ENCODE measurements at places on chromosomes 11 and 22.

GRCh38 chr11:62600367-62601121 is 1.1 kb downstream of the MTA2 start:
- DNase-seq: no peak

DNA sequence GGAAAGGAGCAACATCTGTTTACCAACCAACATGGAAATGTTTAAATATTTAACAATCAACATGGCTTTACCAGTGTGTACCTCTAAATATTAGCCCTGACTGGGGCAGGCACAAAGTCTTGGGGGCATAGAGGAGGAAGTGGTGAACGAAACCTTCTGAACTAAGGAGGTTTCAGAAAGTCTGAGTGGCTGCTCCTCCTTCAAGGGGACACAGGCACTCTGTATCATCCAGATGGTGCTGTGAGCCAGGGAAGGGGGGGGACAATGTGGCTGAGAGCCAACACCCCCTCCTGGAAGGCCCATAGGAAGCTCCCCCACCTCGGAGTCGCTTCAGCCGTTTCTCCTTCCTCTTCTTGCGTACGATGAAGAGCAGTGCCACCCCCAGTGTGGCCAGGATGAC is 107.7 kb downstream of the CEP164 start:
- DNase-seq: no peak

- DNase-seq: no peak
Observed at GRCh38 chr11:11010624-11011127, 152.8 kb upstream of the ZBED5 start.

- DNase-seq: no peak
Observed at GRCh38 chr11:31089117-31089516, 280.4 kb downstream of the DCDC1 start.

DNA sequence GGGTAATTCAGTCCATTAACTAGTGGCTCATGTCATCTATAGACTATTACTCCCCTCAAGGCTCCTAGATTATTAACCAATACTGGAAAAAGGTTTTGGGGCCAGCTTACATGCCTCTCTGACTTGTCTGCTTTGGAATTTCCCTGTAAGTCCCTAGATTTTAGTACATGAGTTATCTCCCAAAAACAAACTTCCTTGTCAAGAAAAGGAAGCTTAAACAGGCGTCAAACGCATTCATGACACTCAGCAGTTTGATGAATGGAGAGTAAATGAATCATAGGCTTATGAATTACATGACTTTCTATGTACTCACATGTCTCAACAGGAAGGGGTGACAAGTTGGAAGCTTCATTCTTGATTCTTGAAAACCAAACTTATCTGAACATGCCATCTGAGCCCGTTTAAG is 70.8 kb downstream of the BLID start:
- no peak for DNase-seq

DNA sequence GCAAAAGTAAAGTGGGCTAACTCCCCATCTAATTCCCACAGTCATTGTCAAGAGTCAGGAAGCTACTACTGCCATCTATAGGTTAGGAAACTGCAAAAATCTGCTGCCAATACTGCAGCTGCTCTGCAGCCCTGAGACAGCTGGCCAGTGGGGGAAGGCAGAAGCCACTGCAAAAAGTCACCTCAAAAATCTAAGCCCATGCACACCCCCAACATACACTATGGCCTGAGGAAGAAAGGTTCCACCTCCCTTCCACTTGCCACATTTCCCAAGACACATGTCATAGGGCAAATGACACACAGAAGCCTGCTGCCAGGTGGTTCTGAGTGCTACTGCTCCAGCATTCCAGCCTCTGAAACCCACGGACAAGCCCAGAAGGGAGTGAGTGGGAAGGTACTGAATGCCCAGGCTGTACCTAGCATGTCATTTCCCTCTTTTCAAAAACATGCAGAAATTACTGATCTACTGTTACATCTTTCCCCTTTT is 36.9 kb downstream of the DGCR2 start:
- DNase-seq: peak; percentile 9

DNA sequence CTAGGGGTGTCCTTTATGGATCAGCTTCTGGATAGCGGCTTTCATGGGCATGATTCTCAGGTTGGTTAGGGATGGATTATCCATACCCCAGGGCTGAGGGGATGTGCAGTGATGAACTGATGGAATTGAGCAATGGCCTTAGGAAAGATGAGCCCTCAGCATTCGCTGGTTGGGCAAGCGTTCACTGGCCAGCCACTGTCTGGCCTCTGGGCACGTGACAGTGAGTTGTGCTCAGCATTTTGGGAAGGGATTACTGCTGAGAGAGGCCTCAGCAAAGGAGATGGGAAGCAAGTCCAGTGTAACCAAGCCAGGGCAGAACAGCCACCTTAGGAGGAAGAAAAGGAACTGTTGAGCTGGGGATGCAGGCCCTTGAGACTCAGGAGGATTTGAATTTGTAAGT is 17.4 kb downstream of the UBASH3B start:
- DNase-seq: no peak

GRCh38 chr11:45282081-45282480 is 4.1 kb downstream of the SYT13 start:
- no peak for DNase-seq

DNA sequence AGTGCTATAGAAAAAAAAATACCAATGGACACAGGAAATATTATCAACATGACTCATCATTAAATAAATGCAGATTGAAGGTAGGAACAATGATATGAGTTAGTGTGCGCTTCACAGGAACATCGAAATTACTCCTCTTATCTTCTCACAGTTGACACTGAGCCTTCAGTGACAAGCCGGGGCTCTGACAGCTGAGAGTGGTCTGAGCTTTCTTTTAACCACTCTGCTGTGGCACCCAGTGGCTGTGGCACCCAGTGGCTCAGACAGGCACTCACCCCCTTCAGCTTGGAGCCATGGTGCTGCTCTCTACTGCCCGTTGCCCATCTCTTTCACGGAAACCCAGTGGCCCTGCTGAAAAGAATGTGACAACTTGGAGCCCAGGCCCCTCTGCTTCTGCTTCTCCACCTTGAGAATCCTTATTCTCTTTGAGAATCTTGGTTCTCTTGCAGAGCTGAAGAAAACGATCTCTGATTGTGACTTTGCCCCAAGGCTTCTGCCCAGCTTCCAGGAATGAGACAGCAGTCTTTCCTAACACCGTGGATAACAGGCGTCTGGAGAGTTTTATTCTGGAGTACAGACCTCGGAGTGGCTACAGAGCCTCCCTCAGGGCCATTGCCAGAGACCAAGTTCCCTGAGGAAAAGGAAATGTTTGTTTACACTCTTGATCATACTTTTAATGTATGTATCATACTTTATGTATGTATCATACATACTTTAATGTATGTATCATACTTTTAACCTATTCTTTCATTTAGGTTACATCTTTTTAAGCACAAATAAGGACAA is 37.1 kb upstream of the OR8B8 start:
- DNase-seq: no peak

DNA sequence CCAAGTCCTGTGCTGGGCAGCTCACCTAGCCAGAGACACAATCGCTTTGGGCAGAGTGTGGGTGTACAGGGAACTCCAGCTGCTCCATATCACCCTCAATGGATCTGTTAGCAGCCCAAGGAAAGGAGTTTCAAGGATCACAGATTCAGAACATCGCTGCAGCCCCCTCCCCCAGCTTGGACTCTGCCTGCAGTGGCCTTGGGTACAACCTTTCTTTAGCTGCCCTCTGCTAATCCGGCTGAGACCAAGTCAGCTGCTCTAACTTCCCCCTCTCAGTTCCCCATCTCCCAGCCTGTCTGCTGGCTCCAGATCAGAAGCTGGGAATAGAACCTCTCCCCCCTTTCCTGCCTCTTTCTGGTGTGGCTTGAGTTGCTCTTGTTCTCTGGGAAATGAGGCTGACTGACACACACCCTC is 1.3 kb downstream of the TMEM86A start:
- no peak for DNase-seq

DNA sequence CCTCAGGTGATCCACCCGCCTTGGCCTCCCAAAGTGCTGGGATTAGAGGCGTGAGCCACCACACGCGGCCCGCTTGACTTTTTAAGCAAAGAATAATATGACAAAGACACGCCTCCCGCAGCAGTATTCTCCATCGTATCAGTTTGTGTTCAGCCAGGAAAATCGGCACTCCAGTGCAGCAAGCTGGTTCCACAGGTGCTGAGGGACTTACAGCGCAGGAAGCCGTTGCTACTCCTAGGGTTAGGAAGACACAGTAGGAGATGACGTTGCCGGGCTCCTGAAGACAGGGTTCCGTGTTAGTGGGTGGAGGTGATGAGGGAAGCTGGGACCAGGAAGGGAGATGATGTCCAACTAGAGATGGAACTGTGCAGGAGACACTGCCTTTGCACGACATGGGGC is 65.8 kb upstream of the CECR2 start:
- no peak for DNase-seq

- DNase-seq: no peak
Observed at GRCh38 chr11:93796441-93797231, 12.6 kb downstream of the MED17 start.

DNA sequence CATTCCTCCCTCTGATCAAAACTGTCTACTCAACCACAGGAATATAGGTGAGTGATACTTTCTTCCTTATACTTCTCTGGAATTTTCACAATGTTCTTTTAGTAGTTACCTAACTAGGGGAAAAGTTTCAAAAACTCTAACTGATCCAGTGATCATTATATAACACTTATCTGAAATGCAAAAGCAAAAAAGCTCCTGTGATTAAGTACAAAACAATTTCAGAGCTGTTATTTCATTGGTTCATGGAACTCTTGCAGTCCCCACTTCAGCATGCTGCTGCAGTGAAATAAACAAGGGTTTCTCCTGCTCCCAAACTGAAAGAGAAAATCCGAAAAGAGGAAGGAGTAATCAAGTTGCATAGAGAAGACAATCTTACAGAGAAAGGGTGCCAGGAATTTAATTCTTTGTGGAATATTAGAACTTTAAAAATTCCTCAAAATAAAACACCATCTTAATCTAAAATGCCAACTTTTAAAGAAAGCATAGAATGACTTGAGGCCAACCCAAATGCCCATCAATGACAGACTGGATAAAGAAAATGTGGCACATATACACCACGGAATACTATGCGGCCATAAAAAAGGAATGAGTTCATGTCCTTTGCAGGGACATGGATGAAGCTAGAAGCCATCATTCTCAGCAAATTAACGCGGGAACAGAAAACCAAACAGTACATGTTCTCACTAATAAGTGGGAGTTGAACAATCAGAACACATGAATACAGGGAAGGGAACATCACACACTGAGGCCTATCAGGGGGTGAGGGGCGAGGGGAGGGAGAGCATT is 20.3 kb downstream of the PPP2R1B start:
- no peak for DNase-seq

- no peak for DNase-seq
Observed at GRCh38 chr22:46693634-46694415, 44.2 kb downstream of the CERK start.

DNA sequence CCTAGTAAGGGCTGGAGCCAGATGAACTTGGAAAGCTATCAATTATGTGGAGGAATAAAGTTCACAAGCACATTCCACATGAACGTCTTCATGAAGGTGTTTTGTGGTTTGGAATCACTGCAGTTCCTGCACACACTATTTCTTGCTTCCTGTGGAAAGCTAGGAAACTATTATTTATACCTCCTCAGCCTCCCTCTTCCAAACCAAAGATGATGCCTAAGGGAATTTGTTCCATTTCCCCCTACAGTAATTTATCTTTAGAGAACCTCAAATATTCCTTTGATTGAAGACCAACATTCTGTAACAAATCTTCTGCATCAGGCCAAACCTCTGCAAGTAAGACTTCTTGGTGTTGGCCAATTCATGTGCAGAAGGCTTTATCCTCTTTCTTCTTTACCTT is 115.8 kb upstream of the ARHGAP20 start:
- DNase-seq: no peak

GRCh38 chr22:30356449-30357235 is at the start of the genes CCDC157 and SF3A1:
Gene CCDC157 (plus strand): TSS chr22:30357007. CDS start chr22:30366001, 8,994 bp downstream.
Gene SF3A1 (minus strand): TSS chr22:30356894. CDS start chr22:30356792, 102 bp downstream.
- DNase-seq: peak; percentile 95

DNA sequence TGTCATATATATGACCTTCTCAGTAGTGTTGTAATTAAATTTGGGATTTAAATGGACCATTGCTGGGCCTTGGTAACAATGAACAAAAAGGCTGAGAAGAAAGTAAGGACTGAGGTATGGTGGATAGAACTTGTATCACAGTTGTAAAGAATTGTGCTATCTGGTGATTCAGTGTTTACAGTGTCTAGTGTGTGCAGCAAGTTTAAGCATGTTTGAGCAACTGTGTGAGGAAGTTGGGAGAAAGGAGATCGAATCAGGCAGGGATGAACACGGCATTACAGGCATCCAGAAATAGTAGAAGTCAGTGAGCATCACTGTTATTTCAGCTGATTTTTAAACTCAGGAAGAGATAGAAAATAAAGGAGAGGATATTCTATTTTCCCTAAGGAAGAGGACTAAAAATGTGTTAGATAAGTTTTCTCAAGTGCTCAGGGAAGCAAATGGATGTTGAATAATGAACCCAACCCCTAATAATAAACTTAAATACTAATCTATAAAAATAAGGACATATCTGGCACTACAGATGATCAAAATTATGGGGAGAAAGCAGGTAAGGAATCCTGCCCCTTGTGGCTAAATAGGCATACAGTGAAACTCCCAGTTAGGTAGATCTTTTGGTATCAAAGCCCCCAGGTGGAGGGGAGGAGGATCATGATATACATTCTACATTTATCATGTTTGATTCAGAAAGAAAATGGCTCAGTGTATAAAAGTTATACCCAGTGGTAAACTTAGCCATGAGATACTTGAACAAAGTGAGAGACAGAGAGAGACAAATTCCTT is 361.0 kb upstream of the ANO3 start:
- no peak for DNase-seq

GRCh38 chr11:27949951-27950738 is 157.8 kb downstream of the KIF18A start:
- no peak for DNase-seq

- DNase-seq: no peak
Observed at GRCh38 chr11:42849362-42849761, 462.4 kb upstream of the API5 start.

Measured in activated CD4-positive, alpha-beta T cell treated with anti-CD3 and anti-CD28 coated beads, Interleukin-10, Interleukin-2, amounts not matched to agents 100 ng/mL and 50 ng/mL, durations not matched to agents 16 hours and 8 hours (primary cell).